ENCODE measurements at places on chromosomes 2 and 18.

- DNase-seq = no peak
Measured at GRCh38 chr2:120465989-120466703, 120.2 kb downstream of the INHBB start.

- DNase-seq = peak; percentile 76
Measured at GRCh38 chr18:45774065-45774521, 50.1 kb downstream of the SLC14A1 start.

- DNase-seq = peak; percentile 49
Measured at GRCh38 chr2:236753606-236754270, 184.1 kb downstream of the ACKR3 start.

- no peak for DNase-seq
Measured at GRCh38 chr2:187655001-187655400, 100.8 kb upstream of the TFPI start.

GRCh38 chr18:10544093-10544748, 18.4 kb downstream of the NAPG start:
- DNase-seq = no peak

GRCh38 chr18:46754188-46754587, 2.7 kb downstream of the ST8SIA5 start:
- DNase-seq = no peak

DNA sequence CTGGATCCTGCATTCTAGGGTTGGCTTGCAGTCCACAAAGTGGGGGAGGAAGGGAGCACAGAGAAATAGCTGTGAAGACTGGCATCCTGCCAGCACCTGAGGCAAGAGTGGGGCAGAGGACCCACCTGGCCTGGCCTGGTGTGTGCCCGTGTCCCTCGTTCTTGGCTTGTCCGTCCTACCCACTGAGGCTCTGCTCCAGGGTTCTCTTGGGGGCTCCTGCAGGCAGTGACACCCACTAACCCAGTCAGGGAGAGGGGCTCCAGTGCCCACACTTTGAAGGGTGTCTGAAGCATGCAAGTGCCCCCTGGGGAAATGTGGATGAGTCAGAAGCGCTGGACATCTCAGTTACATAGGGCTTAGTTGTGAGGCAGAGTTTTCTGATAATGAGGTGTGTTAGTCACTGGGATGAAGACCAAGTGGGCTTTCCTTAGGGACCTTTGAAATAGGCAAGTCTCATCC, 79.4 kb downstream of the SLC4A3 start:
- peak; percentile 48 for DNase-seq

GRCh38 chr2:189298481-189298880, 118.9 kb upstream of the COL5A2 start:
- DNase-seq = no peak

DNA sequence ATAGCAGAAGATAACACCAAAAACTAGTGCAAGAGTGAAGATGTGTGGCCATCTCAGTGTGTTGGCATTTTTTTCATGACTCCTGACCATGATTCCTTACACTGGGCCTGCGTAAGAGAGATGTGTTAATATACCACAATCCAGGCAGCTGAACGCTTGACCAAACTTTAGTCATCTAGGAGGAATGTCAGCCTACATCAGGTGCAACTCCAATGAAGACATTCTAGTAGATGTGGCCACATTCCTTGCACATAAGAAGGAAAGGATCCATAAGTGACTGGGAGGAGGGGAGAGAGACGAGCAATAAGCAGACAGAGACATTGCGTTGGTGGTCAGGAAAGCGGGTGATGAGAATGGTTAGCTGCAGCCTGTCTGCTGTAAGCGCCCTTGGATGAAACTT, 42.6 kb downstream of the CYRIA start:
- peak; percentile 31 for DNase-seq

GRCh38 chr18:1746131-1746530, 825.2 kb downstream of the METTL4 start:
- no peak for DNase-seq

DNA sequence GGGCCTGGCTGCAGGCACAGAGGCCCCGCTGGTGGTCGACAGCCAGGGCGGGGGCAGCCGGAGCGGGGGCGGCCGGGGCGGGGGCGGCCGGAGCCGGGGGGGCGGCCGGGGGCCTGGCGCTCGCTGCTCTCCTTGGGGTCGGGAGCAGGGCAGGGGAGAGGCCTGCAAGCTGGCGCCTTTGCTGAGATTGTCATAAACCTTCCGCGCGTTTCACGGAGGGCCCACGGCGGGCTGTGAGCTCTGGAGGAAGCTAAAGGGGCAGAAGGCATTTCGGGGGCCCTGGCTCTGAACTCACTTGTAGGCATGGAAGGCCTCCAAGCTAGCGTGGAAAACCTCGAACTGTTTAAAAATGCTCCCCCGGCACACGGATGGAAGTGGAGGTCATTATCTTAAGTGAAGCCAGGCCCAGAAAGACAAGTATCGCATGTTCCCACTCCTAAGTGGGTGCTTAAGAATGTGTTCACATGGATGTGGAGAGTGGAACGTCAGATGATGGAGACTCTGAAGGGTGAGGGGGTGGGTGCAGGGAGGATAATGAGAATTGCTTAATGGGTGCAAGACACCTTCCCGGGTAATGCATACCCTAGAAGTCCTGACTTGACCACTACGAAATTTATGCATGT, 629 bp downstream of the PRELID3A start:
- DNase-seq = peak; percentile 23

DNA sequence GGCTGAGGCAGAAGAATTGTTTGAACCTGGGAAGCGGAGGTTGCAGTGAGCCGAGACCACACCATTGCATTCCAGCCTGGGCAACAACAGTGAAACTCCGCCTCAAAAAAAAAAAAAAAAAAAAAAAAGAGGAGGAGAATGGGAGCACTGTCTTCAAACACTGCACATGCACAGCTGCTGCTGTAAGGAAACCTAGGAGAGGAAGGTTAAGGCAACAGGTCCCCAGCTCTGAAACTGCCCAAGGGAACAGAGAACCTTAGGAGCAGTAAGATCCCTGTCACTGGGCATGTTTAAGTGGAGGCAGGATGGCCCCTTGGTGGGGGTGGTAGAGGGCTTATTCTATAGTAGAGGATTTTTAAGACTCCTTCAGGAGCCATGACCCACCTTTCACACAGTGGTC, 111.2 kb downstream of the CLIP4 start:
- DNase-seq = no peak

DNA sequence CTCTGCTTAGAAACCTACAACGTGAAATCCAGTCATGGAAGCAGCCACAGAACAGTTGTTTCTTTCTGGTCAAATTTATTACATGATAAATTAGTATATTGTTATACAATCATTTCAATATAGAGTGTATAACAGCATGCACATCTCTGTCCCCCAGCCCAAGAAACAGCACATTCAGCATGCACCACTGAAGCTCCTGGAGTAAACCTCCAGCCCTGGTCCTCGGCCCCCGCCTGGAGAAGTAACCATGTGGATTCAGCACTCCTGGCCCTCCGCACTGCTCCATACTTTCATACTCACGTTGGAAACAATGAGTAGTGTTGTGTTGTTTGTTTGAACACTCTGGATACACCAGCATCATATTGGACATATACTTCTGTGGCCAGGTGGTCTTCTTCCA, 15.3 kb upstream of the ID2 start:
- DNase-seq = no peak

- DNase-seq = no peak
Measured at GRCh38 chr2:119574108-119574815, 30.0 kb downstream of the CFAP221 start.

DNA sequence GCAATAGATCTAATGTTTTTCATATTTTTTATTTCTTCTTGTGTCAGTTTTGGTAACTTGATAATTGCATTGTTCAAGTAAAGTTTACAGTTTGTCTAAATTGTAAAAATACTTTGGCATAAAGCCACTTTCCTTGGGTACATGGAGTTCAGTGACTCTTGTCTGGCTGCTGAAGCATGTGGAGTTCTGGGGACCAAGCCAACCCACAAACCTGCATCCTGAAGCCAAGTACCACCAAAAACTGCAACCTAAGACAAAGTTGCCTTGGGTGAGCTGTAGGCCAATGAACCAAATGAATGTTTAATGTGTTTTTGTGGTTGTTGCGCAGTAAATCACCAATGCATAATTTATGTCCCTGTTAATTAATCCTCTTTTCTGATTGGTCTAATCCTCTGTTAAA, 872.6 kb downstream of the BCL11A start:
- DNase-seq = no peak

- DNase-seq = peak; percentile 38
Measured at GRCh38 chr18:50429207-50429948, 54.5 kb downstream of the SKA1 start.

- DNase-seq = no peak
Measured at GRCh38 chr2:58973811-58974281, 732.7 kb upstream of the FANCL start.

- DNase-seq = peak; percentile 16
Measured at GRCh38 chr2:164761737-164762460, 79.7 kb downstream of the COBLL1 start.

DNA sequence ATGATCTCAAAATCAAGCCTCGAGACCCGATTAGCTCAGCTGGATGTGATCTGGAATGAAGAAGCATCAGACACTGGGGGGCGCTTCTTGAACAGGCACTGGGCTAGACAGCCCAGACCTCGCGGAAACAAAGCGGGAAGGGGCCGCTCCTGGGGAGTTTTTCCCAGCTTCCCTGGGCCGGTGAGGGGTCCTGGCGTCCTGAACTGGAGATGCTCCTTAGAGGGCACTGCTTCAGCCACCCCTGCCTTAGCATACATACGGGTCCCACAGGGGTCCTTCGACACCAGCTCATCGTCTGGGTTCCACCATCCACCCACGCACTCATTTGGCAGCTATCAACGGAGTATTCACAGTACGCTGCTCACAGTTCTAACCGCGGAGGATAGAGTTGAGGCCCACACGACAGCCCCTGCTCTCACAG, 146.7 kb downstream of the TSN start:
- no peak for DNase-seq

DNA sequence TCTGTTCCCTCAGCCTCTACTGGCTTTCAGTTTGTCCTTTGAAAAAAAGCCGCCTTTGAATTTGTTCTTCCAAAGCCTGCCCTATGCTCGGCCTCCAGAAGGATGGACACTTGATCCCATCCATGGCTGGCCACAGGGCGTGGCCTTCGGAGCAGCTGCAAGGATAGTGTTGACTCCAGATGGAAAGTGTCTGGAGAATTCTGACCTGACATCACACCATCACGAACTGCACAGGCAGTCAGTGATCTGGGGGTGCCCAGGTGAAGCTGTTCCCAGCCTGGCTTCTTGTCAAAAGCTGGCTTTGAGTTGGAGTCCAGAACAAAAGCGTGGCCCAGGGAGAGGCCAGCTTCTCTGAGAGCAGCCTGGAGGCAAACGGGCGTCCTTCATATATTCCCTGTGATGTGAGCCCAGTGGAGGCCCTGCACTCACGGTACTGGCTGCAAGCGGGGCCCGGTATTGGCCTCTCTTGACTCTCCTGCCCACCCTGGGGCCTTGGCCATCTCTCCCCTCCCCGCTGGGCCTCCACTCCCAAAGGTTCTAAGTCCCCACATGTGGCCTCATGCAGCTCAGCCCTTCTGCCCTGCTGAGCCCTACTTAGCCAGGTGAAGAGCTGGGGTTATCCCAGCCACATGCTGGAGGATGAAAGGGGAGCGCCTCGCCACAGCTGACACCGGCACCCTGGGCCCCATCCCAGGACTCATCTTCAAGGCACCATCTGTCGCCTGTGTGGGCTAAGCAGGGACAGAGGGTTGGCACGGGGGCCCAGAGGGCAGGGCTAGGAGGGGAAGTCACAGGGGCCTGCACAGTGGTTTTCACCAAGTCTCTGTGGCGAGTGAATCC, 20.4 kb upstream of the ATOH8 start:
- no peak for DNase-seq

- no peak for DNase-seq
Measured at GRCh38 chr2:241541564-241542277, 16.8 kb upstream of the BOK start.

GRCh38 chr18:58633874-58634273, 5.0 kb upstream of the ALPK2 start:
- DNase-seq = no peak

DNA sequence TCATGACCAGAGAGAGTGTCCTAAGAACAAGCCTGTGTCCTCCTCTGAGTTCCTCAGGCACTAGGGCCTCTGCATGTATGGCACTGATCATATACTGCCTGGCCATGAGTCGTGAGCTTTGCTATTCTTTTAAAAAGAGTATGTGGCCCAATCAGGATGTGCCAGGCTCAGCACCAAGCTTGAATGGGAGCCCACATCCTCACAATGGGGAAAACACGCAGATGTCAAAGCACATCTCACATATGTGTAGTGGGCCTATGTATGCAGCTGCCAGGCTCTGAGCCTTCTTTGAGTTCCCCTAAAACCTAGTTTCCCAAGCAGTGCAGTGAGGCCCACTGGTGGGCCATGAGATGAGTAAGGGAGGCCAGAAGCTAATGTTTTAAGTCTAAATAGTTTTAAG, 69.9 kb upstream of the SLC1A4 start:
- no peak for DNase-seq

GRCh38 chr18:67007999-67008398, 404.1 kb upstream of the CDH19 start:
- DNase-seq = no peak

DNA sequence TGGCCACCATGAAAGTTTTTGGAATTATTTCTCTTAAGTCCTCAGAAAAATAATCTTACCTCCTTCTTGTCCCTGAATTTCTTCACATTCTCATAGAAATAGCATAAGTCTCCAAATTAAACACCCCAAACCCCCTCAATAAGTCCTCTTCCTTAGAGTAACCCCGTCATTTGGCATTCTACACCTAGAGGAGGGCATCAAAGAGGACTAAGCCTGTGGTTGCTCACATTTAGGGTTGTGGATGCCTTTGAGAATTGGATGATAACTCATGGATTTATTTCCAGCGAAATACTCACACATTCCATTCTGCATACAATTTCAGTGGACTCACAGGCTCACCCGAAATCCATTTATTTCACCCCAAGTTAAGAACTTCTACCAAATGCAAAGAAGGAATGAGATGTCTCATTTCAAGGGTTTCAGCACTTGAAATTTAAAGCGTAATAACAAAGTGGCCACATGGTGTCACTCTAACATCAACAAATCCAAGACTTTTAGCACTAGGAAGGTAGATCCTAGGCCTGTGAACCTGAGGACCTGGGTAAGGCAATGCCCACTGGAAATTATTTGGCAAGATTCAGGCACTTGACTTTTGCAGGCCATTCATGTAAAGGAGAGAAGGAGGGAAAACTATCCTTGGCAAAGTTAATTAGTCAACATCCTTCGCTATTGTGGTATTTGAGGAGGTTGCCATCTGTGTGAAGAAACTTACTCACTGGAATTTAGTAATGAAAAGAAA, 24.6 kb downstream of the DYTN start:
- DNase-seq = peak; percentile 82

Measured in PC-3 (cell line).